Inflammatory macrophage treated with lipopolysaccharide for 1 hour (primary cell): ENCODE measurements at places on chromosomes 2 and 18.

DNA sequence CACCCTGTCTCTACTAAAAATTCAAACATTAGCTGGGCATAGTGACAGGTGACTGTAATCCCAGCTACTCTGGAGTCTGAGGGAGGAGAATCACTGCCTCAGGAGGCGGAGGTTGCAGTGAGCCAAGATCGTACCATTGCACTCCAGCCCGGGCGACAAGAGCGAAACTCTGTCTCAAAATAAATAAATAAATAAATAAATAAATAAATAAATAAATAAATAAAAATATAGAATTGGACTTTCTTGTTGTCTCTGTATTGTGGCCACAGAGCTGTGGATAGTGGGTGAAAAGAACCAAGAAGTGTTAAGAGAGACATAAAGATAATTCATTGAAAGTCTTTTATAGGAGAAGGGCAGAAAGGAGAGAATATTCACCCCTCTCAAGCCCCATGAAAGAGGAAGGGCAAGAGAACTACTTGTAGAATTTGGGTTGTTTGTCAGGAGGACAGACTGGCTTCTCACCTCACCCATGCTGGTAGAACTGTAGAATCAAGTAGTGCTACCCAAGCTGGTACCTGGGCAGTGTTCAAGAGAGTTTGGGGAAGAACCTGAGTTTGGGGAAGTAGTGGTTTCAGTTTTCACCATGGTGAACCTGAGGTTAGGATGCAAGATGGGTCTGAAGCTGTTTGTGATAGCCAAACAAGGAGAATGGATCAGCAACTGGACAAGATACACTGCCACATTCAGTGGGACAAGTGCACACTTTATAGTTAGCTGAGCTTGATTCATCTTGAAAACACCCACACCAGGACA, 256.5 kb downstream of the CD226 start:
- no peak for DNase-seq

- DNase-seq, result peak; percentile 63
Measured at GRCh38 chr2:224638301-224638823, 53.2 kb upstream of the CUL3 start.

GRCh38 chr2:167613471-167613870, 633.9 kb downstream of the STK39 start:
- no peak for DNase-seq

- DNase-seq, result no peak
Measured at GRCh38 chr2:45962177-45962921, 310.9 kb downstream of the PRKCE start.

GRCh38 chr2:145198555-145198954, 678.6 kb upstream of the ZEB2 start:
- no peak for DNase-seq
